ENCODE measurements at places on chromosomes 2 and 18.

DNA sequence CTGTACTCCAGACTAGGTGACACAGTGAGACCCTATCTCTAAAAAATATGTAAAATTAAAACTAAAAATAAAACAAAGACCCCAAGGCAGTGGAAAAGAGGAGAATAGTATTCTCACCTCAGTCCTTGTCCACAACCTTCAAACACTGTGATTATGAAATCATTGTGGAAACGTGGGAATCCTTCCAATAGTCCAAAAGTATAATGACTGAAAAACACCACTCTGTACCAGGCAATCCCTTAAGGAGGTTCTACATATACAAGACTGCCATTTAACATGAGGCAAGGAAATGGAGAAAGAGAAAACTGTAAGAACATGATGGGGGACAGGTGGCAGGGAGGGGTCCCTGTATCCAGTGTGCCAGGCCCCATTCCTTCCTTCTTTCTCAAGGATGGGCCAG lies 66.1 kb downstream of the ACVR1 start:
- DNase-seq: no peak

- no peak for DNase-seq
Observed at GRCh38 chr18:36814994-36815393, 13.8 kb downstream of the TPGS2 start.

- no peak for DNase-seq
Observed at GRCh38 chr2:127633556-127634065, 12.3 kb upstream of the GPR17 start.

GRCh38 chr2:21037671-21038108 lies 6.2 kb downstream of the APOB start:
- DNase-seq: no peak

DNA sequence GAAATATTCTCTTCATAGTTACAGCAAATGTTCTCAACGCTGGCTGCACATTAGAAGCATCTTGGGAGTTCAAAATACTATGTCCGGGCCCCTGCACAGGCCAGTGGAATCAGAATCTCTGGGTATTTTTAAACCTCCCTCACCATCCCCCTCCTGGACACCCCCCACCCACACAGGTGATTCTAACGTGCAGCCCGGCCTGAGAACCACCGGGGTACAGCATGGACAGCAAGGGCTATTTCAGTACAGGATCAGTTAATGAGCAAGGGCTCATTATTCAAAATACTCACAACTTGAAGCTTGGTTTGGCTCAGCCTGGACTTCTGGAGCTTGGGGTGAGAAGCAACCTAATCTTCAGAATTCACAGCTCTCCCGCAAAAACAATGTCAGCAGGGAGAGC lies 31.4 kb downstream of the INO80C start:
- DNase-seq: no peak

GRCh38 chr18:50622865-50623393 lies 63.0 kb downstream of the MAPK4 start:
- no peak for DNase-seq

GRCh38 chr2:48693066-48693465 lies 62.5 kb downstream of the LHCGR start:
- no peak for DNase-seq

DNA sequence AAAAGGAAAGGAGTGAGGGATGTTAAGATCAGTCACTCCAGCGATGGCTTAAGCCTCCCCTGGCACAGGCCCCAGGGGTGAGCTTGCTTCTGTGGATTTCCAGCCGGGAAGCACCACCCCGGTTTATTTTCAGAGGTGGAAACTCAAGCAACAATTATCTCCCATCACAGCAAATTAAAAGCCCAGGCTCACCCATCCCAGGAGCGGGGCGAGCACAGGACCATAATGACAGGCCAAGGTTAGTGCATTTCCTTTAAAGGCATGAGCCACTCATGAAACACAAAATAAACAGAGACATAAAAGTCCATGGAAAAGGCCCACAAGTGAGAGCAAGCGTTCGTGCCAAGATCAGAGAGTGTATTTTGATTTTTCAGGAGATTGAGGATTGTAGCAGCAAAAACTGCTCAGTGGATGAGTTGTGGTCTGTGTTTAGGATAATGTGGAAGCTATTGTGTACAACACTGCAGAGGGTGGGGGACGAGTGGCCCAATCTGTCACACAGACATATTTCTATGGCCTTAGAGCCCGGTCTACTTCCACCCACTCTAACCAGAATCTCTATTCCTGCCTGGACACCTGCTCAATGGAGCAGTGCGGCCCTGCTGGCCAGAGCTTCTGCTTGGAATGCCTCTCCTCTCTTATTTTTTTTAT lies 111.4 kb upstream of the CDC42EP3 start:
- no peak for DNase-seq

DNA sequence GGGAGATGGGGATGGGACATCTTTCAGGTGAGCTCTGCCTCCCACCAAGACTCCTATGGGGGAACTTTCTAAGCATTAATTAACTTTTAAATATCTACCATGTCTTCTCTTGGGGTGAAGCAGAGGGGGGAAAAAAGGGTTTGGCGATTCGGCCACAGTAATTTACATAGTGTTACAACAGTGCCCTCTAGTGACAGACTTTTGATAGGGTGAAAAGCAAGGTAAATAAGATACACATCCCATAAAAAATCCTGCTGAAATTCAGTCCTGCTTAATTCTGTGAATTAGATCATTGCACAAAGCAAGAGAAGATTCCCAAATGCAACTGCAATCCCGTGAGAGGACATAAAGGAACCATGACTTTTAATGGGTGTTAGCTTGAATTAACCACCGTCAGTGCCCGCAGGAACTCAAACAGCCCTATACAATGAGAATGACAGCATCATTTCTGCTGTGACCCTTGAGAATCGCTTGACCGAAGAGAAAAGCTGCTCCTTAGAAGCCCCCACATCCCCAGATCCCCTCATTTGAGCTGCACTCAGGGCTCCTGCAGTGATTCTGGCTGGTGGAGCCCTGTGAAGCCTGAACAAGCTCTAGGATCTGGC lies 32.8 kb downstream of the FAM124B start:
- DNase-seq: no peak

DNA sequence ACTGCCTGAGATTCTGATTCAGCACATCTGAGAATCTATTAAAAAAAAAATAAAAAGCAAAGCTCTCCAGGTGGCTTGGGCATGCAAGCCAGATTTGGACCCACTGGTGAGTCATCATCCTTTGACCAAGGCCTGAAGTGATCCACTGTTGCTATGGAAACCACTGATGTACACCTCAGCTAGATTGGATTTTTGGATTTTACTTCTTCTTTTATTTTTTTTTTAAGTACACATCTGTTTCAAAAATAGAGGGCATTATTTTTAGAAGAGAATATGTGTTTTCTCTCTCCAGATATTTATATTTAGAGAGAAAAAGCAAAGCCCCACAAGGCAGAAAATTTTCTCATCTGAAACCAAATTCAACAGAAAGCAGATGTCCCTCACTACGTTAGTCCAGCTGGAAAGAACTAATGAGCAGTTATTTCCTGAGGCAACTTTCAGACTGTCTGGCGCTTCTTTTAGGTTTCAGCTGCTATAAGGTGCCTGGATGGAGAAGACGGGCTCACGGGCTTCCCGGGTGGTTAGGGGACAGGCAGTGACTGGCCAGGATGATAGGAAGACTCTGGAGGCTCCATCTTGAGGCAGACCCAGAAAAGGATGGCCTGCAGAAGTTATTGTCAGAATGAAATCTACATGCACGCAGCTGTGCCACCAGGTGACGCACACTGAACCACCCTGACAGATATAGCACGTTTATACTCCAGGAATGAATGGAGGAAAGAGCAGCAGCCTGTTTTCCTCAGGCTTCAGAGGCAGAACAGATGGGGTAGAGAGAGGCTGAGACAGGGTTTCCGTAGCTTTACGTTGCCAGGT lies 50.5 kb downstream of the MRPL35 start:
- no peak for DNase-seq

DNA sequence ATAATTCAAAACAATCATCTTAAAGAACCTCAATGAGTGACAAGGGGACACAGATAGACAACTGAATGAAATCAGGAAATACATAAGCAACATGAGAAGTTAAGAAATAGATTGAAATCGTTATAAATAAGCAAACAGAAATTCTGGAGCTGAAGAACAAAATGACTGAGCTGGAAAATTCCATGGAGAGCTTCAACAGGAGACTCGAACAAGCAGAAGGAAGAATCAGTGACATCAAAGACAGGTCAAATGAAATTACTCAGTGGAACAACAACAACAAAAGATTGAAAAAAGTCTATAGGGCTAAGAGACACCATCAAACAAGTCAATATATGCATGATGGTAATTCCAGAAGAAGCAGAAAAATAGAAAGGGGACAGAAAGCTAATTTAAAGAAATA lies 89.5 kb upstream of the ALKAL2 start:
- no peak for DNase-seq

GRCh38 chr2:19764998-19765397 lies 136.8 kb downstream of the TTC32 start:
- DNase-seq: no peak

DNA sequence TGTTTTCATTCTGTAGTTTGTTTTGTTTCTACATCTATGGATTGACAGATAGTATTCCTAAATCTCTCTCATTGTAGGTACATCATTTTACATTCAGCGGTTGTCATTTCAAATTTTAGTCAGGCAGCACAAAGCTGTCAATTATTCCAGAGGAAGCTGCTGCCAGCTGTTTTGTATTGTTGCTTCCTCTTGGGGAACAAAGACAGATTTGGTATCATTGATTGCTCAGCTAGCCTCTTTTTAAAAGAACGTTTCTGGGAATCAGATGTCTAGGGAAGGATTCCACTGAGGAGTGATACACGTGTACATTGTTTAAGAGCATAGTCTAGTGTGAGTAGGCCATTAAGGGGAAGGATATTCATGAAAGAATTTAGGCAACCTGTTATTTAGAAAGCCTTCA lies 145.8 kb downstream of the AGPS start:
- DNase-seq: no peak

DNA sequence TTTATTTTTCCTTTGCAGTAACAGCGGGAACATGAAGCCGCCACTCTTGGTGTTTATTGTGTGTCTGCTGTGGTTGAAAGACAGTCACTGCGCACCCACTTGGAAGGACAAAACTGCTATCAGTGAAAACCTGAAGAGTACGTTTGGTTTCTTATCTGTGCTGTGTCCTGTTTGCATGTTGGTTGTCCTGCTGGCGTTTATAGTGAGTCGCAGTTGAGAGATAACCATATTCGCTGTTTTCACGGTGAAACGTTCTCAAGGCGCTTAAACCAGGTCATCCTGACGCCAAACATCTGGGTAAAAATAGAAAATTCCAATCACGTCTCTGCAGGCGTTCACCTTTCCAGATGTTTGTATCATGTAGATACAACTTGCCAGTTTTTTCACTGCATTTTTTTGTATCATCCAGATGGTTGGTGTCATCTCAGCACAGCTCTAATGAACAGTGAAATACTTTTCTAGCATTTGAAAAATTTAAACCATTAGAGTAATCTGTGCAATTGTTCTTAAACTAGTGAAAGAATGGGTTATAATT lies 21.2 kb downstream of the CLUL1 start:
- no peak for DNase-seq

All from stimulated activated CD8-positive, alpha-beta memory T cell treated with anti-CD3 and anti-CD28 coated beads, Interleukin-15, amount 100 ng/mL, for 24 hours (primary cell).